Fibroblast of skin of back (primary cell): ENCODE measurements at places on chromosomes 4 and X.

- DNase-seq: peak; percentile 24
Measured at GRCh38 chrX:15834053-15834452, 20.6 kb downstream of the AP1S2 start.

DNA sequence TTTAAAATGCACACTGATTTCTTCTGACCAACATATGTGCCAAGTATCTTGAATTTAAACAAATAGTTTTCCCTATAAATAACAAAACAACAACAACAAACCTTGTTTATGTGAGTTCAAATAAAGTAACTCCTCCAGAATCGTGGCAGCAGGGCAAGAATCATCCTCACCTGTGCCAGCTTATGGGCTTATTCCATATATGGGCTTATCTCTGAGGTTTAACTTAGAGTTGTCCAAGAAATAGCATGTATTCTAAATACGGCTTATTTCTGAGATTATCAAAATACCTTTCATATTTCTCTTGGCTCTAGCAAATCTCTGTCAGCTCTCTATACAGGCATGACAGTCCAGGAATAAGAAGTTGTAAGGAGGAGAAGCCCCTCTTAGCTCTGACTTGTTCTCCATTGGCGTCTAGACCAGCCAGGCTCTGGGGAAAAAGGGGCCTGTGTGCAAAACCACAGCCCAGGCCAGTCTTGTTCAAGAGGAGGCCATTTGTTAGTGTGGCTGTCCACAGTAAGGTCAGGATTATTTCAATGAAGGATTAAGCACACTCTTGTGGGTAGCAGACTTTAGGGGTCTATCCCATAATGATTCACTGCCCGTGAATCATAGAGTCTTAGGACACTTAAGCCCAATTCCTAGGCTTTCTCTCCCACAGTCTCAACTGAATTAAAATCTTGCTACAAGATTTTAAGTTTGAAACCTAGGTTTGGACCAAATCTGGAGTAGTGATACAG is 63.2 kb downstream of the FRAS1 start:
- no peak for DNase-seq

DNA sequence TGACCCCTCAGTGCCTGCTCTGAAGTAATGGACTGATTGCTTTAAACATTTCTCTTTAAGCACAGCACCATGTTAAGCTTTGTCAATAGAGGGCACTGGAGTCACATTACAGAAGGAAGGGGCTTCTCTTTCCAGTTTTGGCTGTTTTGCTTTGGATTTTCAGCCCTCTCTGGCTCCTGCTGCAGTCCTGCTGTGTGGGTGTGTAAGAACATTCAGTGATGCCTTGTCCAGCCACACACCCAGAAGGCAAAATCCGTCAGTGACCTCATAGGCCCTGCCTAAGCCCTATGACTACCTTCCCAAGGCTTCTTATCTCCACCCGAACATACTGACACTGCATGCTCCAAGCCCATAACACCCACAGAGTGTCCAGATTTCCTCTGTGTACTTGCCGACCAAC is 215.3 kb upstream of the CTSO start:
- peak; percentile 72 for DNase-seq

GRCh38 chr4:24287096-24287495 is 297.3 kb downstream of the DHX15 start:
- no peak for DNase-seq

- no peak for DNase-seq
Measured at GRCh38 chr4:24793219-24794005, 2.0 kb upstream of the SOD3 start.

GRCh38 chrX:9339603-9340491 is 125.0 kb upstream of the TBL1X start:
- no peak for DNase-seq

DNA sequence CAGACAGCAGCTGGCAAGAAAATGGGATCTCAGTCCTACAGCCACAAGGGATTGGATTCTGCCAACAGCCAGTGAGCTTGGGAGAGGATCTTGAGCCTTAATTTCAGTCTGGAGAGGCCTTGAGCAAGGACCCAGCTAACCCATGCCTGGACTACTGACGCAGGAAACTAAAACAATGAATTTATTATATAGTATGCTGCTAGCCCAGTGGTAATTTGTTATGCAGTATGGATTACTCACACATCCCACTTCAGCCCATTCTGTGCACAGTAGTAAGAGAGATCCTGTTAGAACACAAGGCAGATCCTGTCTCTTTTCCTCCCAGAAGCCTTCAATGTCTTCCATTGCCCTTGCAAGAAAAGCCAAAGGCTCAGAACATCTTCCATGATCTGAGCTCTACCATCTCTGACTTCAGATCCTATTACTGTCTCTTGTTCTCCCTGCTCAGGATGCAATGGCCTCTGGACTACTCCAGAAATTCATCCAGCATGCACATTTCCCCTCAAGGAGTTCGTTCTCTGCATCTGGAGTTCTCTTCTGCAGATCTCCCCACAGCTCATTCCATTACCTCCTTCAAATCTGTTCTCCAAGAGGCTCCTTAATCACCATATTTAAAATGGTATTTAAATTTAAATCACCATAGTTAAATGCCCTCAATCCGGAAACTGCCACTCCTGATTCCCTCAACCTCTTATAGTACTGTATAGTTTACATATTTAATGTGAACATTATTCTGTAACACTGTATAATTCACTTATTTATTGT is 27.6 kb downstream of the SMIM20 start:
- DNase-seq: no peak
